Renal pelvis (tissue), 12 donors: ENCODE measurements at places on chromosomes 4 and X. TPM values are rescaled to one million over a fixed set of nuclear protein-coding genes. Genes with fewer than 3 reads are reported as not detected.

- no peak for DNase-seq
These were observed 78.8 kb downstream of the HADH start for GRCh38 chr4:108068442-108068841.

DNA sequence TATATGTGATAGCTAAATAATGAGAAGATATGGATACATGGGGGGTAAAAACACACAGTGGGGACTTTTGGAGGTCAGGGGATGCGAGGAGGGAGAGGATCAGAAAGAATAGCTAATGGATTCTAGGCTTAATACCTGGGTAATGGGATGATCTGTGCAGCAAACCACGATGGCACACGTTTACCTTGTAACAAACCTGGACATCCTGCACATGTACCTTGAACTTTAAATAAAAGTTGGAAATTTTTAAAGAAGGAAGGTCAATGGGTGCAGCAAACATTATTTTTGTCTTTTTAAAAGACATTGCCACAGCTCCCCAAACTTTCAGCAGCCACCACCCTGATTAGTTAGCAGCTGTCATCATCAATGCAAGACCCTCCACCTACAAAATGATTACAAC is 29.7 kb upstream of the UGT2B15 start:
- DNase-seq, result no peak

DNA sequence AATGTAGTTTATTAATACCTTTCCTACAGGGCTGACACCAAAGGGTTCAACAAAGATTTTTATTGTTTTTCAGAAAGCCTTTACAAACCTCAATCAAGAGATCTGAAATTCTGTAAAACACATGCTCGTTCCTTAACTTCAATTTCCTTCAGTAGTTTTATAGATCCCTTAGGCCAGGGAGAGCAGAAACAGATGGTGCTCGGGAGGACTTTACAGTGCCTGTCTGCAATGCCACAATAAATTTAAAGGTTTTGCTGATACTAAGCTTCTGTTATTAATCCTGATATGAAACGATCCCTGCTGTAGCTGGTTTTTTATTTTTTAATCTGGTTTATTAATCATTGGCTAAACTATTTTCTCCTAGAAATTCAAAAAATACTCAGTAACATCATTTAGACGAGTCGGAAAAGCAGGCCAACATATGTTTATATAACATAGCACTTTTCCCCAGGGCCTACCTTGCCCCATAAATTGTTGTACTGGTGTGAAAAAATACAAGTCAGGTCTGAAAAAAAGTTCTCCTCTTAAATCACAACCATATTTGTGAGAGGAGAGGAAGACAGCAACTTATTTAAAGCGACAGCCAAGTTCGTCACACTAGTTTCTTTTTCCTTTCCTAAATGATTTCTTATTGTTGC is 39.8 kb downstream of the SHISA3 start:
- no peak for DNase-seq

DNA sequence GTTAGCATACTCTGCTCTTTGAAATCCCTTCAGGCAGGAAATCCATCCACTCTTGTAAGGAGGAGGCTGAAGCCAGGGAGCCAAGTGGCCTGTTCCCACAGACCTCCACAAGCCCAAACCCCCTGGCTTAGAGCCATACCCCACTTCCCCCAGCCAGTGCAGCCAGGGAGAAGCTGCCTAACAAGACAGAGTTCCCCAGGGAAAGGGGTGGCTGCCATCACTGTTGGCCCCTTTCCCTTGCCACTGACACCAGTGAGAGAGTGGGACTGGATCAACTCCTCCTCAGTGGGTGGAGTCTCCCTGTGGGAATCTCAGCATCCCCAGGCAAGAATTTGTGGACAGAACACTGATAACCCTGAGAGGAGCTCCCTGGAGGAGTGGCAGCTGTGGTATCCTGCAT is 389.4 kb downstream of the PABPC4L start:
- no peak for DNase-seq

MAD2L1 gene
- polyA plus RNA-seq, result 44.0 TPM

TRIM75 gene
- 0.09 TPM for polyA plus RNA-seq

TCEAL7 gene
- 30.7 TPM for polyA plus RNA-seq

CDS1 gene
- polyA plus RNA-seq, result 24.3 TPM

- DNase-seq, result peak; percentile 16
These were observed 90.8 kb upstream of the NPFFR2 start for GRCh38 chr4:71941001-71941400.

GRCh38 chr4:172866421-172866820 is 302.2 kb upstream of the GALNT7 start:
- DNase-seq, result no peak

DNA sequence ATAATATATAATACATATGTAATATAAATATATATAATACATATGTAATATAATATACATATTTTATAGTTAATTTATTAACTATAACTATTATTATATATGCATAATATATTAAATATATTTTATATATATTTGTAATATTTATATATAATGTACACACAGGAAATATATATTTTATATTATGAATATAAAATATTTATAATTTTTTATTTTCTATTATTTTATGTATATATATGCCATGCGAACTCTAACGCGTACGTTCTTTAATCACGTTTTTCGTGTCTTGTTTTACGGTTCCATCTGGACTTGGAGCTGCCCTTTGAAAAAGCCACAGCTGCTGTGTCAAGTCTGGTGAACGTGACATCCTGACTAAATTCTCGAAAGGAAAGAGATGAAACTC is 332.1 kb downstream of the ASMT start:
- no peak for DNase-seq

- peak; percentile 85 for DNase-seq
These were observed at the start of the genes HMGN5 and SH3BGRL for GRCh38 chrX:81201671-81202455. Gene HMGN5, minus strand, starts transcription at chrX:81201913. Its CDS starts 80,364 bp downstream, at chrX:81121549. Gene SH3BGRL, plus strand, starts transcription at chrX:81202102. Its CDS starts 99 bp downstream, at chrX:81202201.

PPP2R2C gene
- polyA plus RNA-seq, result 0.41 TPM

- peak; percentile 48 for DNase-seq
These were observed 29.2 kb downstream of the LAMP2 start for GRCh38 chrX:120439921-120440320.

VEGFC gene
- polyA plus RNA-seq, result 16.6 TPM

- no peak for DNase-seq
These were observed 24.1 kb downstream of the FAM47E start for GRCh38 chr4:76275486-76276124.

STBD1 gene
- 1.7 TPM for polyA plus RNA-seq

GLRA2 gene
- polyA plus RNA-seq, result 0.18 TPM

GRCh38 chrX:97740886-97741285 is 857.2 kb downstream of the RPA4 start:
- DNase-seq, result no peak

DNA sequence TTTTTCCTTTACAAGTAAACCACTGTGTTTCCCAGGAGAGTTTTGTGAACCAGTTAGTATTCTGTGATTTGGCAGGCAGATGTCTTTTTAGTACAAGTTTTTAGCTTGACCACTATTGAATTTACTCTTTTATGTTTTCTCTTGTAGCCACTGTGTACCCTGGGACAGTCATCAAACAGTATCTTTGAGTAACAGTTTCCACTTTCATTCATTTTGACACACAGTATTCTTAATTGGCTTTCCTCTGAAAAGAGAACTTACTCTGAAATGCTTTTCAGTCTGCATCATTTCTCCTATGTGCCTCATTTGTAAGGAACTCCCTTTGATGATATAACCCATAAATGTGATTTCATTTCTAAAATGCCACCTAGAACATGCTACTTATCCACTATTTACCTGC is 476.5 kb downstream of the PDGFC start:
- no peak for DNase-seq

GRCh38 chrX:103275947-103276567 is 493 bp downstream of the TCEAL5 start:
- DNase-seq, result peak; percentile 7

POU3F4 gene
- polyA plus RNA-seq, result 10.4 TPM

XPNPEP2 gene
- polyA plus RNA-seq, result 93.0 TPM

VCX3A gene
- polyA plus RNA-seq, result not detected

TCP11X2 gene
- 0.97 TPM for polyA plus RNA-seq

SPACA5 gene
- polyA plus RNA-seq, result not detected

- no peak for DNase-seq
These were observed 150.2 kb downstream of the SHROOM3 start for GRCh38 chr4:76585272-76585671.

DNA sequence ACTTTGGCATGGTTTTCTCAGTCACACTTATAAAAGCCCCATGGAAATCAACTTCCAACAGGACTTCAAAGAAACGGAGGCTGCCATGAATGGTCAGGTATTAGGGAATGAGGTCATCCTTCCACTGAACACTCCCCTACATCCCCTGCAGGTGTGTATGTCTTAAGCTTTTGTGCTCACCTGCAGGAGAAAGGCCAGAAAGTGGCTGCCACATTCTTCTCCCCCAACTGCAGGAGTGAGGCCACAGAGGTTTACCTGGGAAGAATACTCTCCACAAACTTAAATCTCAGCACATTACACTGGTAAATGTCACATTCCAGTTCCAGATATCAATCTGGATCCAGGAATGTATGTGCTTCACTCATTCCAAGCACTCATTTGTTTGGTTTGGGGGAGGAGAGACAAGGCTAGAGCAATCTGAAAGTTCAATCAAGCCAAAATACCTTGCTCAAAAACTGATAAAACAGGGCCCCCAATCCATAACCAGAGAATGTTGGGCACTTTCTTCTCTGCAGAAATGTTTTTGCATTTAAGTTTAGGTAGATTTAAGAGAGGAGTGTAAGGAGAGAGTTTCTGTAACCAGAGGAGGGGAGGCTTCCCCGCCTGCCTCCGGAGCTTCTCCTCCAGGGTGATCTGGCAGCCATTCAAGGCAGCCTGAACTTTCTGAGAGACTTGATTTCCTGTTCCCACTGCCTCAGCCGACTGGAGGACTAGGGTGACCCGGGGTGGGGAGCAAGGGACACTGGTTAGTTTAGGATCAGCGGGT is 15.4 kb downstream of the FAM9C start:
- DNase-seq, result peak; percentile 62
